ENCODE measurements at places on chromosomes 5 and 9. TPM values are rescaled to one million over a fixed set of nuclear protein-coding genes. Genes with fewer than 3 reads are reported as not detected.

Gene CCNO
- 2.7 TPM for total RNA-seq

Gene RFESD
- total RNA-seq = 2.1 TPM

Gene CYLC2
- total RNA-seq = not detected

Gene CDKN2A
- total RNA-seq = 34.1 TPM

Gene HTR4
- not detected for total RNA-seq

Gene CSF1R
- total RNA-seq = 1.3 TPM

Gene POU5F2
- 2.3 TPM for total RNA-seq

Gene COL23A1
- total RNA-seq = 0.21 TPM

Gene PCDHGB3
- total RNA-seq = 4.2 TPM

Gene GLIPR2
- 2.1 TPM for total RNA-seq

Gene IFNK
- not detected for total RNA-seq

Gene ANKRD34B
- not detected for total RNA-seq

Gene ZBTB26
- 3.4 TPM for total RNA-seq

Gene CNTRL
- total RNA-seq = 7.2 TPM

Gene PCDHA5
- 0.17 TPM for total RNA-seq

Gene PCSK5
- total RNA-seq = 2.4 TPM

Gene GADD45G
- 1.0 TPM for total RNA-seq

Gene PCDHAC2
- total RNA-seq = 3.7 TPM

Gene SGTB
- total RNA-seq = 15.2 TPM

Gene FAM163B
- total RNA-seq = not detected

Gene POC5
- 11.4 TPM for total RNA-seq

Gene TXNDC15
- 36.4 TPM for total RNA-seq

Gene CDH18
- total RNA-seq = not detected

Gene RELL2
- total RNA-seq = 12.1 TPM

Gene HABP4
- total RNA-seq = 9.6 TPM

Gene TMEM252
- not detected for total RNA-seq

Gene TSLP
- 20.1 TPM for total RNA-seq

Gene DND1
- total RNA-seq = 0.67 TPM

Gene LECT2
- not detected for total RNA-seq

Gene GABRA6
- not detected for total RNA-seq

Gene C5orf22
- 23.8 TPM for total RNA-seq

Gene SAPCD2
- 6.9 TPM for total RNA-seq

Gene FBN2
- 68.1 TPM for total RNA-seq

Gene HAND1
- total RNA-seq = not detected

Gene RNF183
- not detected for total RNA-seq
